ENCODE measurements at places on chromosomes 6 and 20.

- no peak for DNase-seq
Measured at GRCh38 chr6:120378582-120379220, 955.6 kb downstream of the TBC1D32 start.

- no peak for DNase-seq
Measured at GRCh38 chr6:151111670-151112069, 128.1 kb upstream of the AKAP12 start.

DNA sequence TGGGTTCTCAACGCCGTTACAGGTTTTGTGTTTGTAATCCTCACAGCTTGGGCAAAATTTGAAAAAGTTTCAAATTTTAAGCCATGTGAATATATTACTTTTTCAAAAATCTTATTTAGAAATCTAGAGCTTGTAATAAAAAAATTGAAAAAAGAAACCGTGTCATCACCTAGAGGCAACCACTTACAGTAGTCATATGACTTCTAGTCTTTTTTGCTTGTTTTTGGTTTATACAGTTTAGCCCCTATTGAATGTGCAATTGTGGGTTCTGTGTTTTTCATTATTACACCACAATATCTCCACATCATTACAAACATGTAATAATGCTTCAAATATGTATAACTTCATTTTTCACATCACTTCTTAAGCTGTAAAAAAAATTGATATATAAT is 888 bp downstream of the DYNLRB1 start:
- no peak for DNase-seq

DNA sequence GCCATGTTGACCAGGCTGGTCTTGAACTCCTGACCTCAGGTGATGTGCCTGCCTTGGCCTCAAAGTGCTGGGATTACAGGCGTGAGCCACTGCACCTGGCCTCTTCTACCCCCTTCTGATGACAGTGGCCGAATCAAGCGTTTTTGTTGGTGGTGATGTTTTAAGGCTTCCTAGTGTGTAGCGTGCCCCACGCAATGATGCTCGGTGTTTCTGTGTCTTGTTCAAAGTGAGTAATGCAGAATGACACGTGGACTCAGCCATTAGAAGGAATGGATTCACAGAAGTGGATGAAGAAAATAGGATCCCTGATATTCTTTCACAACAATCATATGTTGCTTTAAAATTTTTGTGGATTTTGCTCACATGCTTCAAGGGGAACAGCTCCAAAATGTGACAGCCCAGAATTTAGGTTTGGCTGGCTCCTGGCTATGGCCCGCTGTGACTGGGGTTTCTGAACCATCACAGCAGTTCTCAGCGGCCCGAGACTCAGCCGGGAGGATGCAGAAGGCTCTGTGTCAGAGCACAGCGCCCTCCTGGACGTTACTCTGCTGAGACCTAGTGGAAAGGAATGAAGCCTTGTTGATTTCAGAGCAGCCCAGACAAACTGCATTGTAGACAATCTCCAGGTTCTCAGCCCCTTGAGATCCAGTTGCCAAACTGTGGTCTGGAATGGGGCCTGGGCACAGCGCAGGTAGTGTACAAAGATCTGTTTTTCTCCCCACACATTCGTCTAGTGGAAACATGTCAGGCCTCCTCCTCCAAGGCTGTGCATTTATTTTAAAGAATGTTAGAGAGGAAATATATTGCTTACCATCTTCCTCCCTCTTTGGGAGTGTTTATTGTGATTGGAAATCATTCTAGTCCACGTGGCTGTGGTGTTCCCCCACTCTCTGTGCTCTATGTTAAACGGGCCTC is 57.6 kb upstream of the TIAM2 start:
- DNase-seq: no peak

GRCh38 chr6:152100183-152100618 is 292.7 kb downstream of the ESR1 start:
- no peak for DNase-seq

Measured in NK-92 treated with Interleukin-12 subunit alpha and Interleukin-12 subunit beta, amount 100 ng/mL, for 24 hours (cell line).